NCI-H82 (cell line): ENCODE measurements at places on chromosomes 5 and 9.
A peak's percentile ranks its signal among the peaks of the same experiment; 100 is the strongest.

DNA sequence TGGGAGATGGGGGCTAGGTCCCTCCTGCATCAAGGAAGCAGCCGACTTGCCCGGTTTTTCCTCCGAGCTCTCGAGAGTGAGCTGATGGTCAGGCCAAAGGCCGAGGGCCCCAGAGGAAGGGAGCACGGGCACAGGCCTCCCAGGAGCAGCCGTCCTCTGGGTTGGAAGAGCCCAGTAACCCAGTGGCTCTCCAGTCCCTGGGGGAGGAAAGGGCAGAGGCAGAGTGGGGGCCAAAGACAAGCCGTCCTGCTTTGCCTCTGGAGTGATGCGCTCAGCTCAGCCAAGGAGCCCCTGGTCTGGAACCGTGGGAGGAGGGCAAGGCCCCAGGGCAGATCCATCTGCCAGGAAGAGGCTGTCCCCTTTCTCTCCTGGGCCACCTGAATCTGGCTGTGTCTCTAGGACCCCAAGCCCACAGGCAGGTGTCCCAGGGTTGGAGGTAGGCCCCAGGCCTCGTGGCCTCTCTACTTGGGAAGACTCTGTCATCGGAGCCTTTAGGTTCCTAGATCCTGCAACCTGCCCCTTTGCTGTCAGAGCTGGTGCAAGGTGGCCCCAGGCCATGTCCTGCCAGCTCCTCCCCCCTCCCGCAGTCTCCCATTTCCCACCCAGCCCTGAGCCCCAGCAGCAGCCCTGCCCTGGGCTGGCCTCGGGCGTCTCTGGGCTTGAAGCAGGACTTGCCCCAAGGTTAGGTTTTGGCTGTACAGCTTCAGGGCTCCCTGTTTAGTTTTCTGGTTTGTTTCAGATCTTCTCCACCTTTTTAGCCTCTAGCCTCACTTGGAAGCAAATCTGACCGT lies 224.1 kb downstream of the CACNA1B start:
- DNase-seq, result no peak

DNA sequence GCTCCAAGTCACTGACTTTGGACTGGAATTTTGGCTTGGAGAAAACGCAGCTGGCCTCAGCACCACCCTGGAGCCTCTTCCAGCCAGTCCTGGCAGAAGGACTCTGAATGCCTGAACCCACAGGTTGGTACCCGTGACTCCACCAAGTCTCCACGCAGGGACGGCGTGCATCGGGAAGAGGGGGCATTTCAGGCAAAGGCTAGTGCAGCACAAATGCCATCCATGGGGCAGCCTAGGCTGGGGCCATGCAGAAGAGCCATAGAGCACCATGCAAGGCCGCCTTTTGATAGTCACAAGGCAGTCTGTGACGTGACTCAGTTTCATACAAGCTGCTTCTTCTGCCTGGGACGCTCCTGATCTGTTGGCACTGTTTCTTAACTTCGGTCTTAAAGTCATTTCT lies 28.0 kb downstream of the GDNF start:
- DNase-seq, result no peak

- no peak for DNase-seq
Measured at GRCh38 chr9:70003901-70004714, 39.5 kb upstream of the MAMDC2 start.

- no peak for DNase-seq
Measured at GRCh38 chr9:22992780-22993179, 546.2 kb downstream of the DMRTA1 start.

GRCh38 chr9:115444959-115445358 lies 327.0 kb upstream of the TNC start:
- no peak for DNase-seq

- peak; percentile 32 for DNase-seq
Measured at GRCh38 chr9:100222674-100223073, 123.6 kb downstream of the INVS start.

GRCh38 chr5:28310696-28311095 lies 1272.3 kb upstream of the CDH9 start:
- no peak for DNase-seq

DNA sequence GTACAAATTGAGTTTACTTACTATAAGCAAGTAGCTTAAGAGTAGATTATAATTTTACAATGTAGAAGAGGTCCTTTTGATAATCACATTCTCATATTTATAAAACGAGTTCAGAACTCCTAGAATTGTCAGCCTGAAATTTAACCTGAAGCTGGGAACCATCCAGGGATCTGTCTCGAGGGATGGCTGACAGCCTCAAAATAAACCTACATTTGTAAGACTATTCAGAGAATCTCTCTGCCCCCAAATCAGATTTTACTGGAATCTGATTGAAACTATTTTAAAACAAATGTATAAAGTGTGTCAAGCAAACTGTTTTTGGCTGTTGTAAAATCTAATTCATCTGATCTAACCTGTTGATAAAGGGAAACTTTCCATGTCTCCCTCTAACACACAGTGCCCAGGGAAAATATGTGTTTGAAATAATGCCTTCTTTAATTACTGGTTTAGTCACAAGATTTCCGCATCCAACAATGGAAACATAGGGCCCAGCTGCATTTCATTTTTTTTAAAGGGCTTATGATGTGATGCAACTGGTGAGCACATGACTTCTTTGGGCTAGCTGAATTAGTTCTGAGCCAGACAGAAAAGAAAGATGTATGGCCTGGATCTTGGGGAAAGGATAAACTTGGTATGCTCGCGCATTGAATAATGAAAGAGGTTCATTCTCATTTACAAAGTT lies 30.3 kb downstream of the SLC25A46 start:
- no peak for DNase-seq

DNA sequence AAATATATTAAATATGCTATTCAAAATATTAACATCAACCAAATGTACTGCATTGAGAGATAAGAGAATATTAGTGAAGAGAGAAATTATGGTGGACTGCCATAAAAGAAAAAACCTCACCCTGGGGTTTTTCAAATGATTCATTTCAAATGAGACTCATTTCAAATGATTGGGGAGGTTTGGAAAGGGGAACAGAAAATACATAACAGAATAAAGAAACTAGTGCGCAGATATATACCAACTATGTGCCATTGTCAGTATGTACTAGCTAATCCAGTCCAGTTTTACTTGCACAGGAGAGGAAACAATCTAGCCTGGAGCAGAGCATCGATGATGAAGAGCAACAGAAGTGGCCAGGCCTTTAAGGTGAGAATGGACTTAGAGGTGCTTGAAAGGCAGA lies 651.6 kb upstream of the RORB start:
- no peak for DNase-seq

DNA sequence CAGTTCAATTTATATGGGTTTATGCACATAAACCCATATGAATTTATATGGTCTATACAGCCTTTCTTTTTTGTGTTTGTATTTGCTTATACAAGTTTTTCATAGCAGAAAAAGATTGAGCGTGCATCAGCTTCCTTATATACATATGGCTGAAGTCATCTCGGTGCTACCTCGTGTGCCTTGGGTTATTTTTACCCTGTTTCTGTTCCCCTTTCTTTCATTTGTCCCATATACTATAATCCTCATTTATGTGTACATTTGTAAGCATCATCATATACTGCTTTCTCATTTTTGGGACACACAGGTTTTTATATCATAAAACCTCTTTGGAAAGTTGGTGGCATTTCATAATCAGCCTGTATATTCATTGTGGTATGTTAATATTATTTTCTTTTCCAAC lies 107.8 kb upstream of the ADAMTSL1 start:
- no peak for DNase-seq

GRCh38 chr5:178545941-178546674 lies 44.1 kb downstream of the COL23A1 start:
- no peak for DNase-seq

- peak; percentile 81 for DNase-seq
Measured at GRCh38 chr5:136073714-136074529, 45.1 kb downstream of the TGFBI start.

- peak; percentile 1 for DNase-seq
Measured at GRCh38 chr5:148615644-148616275, 38.6 kb downstream of the HTR4 start.

DNA sequence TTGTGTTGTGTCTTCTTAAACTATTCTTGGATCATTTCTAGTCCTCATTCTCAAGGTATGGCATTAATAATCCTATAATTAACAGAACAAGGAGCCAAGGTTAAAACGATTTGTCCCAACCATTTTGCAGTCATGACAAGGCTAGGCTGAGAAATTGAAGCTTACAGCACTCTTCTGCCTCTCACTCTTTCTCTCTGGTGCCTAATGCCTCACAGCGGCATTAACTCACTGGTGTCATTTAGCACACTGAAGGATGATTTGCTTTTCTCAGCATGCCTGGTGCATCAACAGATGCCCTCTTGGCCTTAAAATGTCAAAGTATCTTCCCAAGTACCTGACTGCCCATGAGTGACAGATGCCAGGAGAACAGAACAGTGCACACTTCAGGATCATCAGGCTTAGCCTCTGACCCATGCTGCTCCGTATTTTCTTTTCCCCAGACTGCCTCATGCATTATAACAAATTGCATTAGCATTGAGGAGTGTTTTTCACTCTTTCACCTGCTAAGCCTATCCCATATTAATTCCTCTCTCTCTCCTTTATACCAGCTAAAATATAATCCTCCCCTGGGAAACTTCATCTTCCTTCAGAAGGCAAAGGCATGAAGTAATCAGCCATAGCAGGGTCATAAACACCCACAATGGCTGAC lies 61.1 kb upstream of the SV2C start:
- peak; percentile 97 for DNase-seq

- no peak for DNase-seq
Measured at GRCh38 chr9:111726949-111727348, 65.5 kb downstream of the GNG10 start.

DNA sequence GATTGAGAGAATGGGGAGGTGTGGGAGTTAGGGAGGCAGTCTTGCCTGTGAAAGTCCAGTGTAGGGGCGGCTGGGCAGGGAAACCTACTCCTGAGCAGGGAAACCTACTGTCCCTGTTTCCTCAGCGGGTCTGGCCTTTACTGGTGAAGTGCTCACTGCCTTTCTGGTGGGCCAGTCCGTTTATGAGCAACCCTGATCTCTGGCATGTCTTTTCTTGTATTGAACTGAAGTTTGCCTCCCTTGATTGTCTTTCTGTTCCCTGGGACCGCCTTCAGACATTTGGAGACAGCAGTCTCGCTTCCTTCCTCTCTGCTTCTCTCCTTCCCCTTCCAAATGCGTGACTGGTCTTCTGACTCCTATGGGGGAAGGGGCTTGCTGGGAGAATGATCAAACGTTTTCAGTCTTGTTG lies 2.9 kb downstream of the SNX18 start:
- DNase-seq, result peak; percentile 54

GRCh38 chr5:128099944-128100343 lies 16.4 kb downstream of the SLC12A2 start:
- no peak for DNase-seq

DNA sequence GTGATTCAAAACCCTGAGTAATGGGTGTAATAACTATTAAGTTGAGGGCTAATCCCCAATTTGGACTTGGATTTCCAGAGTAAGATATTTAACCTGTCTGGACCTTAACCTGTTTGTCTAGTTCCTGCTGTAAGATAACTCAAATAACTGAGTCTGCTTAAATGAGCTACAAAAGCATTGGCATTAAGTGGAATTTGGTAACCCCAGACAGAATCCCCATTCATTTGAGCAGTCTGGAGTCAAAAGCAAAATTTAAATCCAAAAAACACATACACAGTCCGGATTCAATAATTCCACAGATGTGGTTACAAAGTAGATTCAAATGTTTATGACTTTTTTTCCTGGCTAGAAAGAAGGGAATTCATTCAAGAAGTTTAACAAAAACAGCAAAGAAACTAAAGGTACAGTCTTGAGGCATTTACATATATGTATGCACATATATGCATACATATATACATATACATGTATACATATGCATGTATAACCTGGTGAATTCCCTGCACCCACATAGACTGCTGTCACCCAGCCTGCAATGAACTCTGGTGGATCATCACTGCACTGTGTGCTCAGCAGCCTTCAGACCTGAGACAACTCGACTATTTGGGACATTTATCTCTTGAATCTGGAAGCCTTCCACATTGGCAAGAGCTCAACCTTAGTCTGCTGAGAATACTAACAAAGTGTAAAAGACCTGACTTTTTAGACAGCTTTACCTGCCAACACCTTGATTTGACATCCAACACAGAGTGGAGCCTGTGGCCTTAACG lies 205.4 kb downstream of the LURAP1L start:
- DNase-seq, result no peak

GRCh38 chr9:104786293-104786692 lies 22.4 kb downstream of the NIPSNAP3B start:
- no peak for DNase-seq

DNA sequence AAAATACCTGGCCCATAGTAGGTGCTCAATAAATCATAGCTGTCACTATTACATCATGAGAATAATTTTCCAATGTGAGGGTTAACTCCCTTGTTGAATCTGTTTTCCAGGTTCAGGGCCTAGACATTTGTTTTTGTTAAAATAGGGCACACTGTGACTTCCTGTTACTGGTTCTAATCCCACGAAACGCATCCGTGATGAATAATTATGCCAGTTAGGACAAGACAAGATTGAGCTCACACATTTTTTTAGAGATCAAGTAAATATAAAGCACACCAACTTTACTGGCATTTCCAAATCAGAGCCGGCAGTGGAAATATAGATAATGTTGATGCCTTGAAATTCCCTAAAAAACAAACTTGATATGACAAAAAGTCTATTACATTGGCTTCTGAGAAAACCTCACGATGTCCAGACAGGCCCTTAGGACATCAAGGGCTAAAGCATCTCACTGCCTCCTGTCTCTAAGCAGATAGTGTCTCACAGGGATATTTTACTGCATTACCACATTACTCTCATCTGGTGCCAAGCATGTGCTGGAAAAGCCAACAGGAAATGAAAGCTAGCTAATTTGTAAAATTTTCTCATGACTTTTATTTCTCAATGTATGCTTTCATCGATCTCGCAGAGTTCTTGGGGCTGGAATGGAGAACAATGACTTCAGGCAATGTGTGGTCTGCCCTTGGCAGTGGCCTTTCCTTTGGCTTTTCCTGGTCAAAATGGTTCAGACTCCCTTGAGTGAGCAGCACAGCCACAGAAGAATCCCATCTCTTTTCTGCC lies 414.3 kb upstream of the PAPPA start:
- no peak for DNase-seq

- DNase-seq, result no peak
Measured at GRCh38 chr5:154118893-154119336, 71.6 kb upstream of the GALNT10 start.

- peak; percentile 10 for DNase-seq
Measured at GRCh38 chr9:95103281-95103771, 214.2 kb downstream of the FANCC start.

- DNase-seq, result no peak
Measured at GRCh38 chr5:173774271-173774761, 113.8 kb upstream of the CPEB4 start.

DNA sequence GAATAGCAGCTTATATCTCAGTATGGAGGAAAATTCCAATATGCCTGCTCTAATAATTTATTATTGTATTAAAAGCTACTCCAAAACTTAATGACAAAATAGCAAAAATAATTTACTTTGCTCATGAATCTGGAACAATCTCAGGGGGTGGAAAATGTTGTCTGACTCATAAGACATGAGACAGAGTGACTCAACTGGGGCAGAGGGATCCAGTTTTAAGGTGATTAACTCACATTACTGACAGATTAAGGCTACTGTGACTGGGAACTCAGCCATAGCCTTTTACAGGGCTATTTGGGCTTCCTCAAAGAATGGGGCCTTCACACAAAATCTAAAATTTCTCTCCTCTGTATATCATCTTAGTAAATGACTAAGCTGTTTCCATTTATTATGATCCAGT lies 1172.9 kb downstream of the CDH12 start:
- peak; percentile 56 for DNase-seq
